Naive thymus-derived CD8-positive, alpha-beta T cell (primary cell): ENCODE measurements at places on chromosomes 12 and 14. TPM values are rescaled to one million over a fixed set of nuclear protein-coding genes. Genes with fewer than 3 reads are reported as not detected.
A peak's percentile ranks its signal among the peaks of the same experiment; 100 is the strongest.

DNA sequence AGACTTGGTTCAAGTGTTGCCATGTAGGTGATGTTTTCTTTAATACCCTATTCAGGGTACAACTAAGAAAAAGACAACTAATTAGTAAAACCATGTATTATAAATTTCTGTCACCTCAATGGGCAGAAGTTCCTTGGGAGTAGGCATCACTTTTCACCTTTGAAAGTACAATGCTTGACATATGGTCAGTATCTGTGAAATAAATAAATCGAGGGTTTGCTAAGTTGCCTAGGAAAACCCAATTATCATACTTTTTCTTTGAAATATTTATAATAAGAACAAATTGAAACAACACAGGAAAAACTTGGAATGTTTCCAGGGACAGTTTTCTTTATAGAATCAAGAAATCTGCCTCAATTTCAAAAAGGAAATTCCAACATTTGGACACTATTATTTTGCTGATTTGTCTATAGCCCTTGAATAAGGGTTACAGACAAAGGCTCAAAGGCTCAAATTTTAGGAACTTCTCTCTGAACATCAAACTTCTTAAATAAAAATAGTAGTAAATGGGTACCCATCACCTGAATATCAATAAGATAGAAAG is 13.7 kb downstream of the FGD6 start:
- no peaks in the 10 kb centered on the region for H3K27me3 ChIP-seq
- no peak overlapping the region for H3K27ac ChIP-seq
- no peak overlapping the region for H3K4me3 ChIP-seq
- H3K4me1 ChIP-seq: peaks cover 21% of the 10 kb centered on the region
- DNase-seq: no peak
- H3K36me3 ChIP-seq: no peaks in the 10 kb centered on the region

Gene RD3L
- total RNA-seq: not detected

DNA sequence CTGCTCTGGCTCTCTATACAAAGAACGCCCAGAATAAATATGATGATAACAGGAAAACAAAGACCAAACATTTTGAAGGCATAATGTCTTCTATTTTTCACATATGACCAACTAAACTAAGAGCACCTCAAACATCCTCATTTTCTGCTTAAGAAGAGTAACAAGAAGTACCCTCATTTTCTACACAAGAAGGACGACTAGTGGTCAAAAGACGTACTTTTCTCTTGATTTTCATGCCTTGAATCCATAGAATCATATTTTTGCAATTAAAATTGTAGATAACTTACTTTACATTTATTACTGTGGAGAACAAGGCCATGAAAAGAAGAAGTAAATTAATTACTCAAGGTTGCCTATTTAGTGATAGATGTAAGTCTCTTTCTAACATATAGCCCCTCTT is 358.6 kb downstream of the DUSP6 start:
- H3K27ac ChIP-seq: no peak overlapping the region
- no peak overlapping the region for H3K4me3 ChIP-seq
- H3K36me3 ChIP-seq: no peaks in the 10 kb centered on the region

Gene NR1H4
- total RNA-seq: not detected

DNA sequence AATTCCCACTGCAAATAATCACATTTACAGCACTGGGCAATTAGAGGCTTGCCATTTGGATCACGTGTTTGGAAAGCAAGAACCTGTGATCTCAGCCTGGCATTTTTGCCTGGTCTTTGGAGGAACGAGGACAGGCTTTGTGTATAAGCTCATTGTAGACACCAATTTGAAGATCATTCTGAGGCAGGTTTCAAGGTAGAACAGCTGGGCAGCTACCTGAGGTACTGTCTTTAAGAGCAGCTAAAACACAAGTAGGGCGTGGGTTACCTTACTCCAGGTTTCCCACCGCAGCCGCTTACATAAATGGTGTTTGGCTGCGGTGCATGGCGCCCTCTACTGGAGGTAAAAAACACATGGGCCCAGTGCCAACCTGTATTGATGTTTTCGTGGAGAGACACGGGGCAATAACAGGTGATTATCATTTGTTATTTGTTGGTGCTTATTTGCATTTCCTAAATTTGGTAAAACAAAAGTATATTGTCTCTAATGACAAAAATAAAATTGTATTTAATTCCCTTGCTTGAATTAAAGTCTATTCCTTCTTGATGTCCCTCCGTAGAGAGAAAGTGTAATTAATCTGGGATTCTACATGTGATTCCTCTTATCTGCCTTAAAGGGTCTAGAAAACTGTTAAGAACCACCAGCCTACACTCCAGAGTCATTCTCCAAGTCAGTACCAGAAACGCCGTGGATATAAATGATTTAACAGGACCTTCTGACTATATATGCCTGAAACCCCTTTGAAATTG is 69.7 kb downstream of the SVOP start:
- no peaks in the 10 kb centered on the region for H3K36me3 ChIP-seq
- H3K4me3 ChIP-seq: no peak overlapping the region
- no peak overlapping the region for H3K27ac ChIP-seq
- peak; percentile 62 for DNase-seq
- H3K4me1 ChIP-seq: peaks cover 4% of the 10 kb centered on the region

GRCh38 chr12:13211859-13212664 is 15.5 kb downstream of the EMP1 start:
- DNase-seq: peak; percentile 72
- H3K4me3 ChIP-seq: no peak overlapping the region
- no peaks in the 10 kb centered on the region for H3K27me3 ChIP-seq
- H3K4me1 ChIP-seq: peaks cover 4% of the 10 kb centered on the region
- H3K27ac ChIP-seq: peak overlapping the region; percentile 51
- H3K36me3 ChIP-seq: no peaks in the 10 kb centered on the region

DNA sequence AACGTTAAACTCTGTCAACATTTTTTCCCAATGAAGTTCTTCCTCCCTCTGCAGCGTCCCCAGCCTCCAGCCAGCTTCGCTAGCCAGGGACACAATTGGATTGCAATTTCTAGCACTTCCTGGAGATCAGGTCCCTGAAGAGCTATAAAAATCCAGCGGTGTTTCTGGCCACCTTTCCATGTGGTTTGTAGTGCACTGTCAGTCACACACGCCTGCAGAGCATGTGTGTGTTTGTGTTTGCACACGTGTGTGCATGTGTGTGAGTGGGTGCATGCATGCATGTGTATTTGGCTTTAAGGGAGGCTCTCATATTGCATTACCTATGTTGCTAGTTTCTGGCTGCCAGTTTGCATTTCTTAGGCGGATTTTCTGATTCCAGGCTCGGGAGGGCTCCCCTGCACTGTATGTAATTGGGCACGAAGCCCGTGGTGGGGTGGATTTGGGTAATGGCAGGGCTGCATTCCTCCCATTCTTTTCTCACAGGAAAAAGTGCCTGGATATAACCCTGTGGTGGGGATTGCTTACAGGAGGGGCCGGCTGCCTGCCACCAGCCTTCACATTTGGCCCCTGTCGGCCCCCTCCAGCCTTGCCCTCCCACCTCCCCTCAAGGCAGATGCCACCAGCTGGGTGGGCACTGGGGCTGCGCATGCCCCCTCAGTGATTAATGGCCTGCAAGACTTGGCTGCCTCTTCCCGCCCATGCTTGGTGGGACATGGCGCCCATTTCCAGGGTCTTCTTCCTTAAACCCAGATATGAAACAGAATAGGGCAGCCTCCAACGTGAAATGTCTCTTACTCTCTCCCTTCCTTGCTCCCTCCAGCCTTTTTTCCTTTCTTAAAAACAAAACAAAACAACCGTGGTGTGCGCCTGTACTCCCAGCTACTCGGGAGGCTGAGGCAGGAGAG is 74.0 kb downstream of the TSPAN9 start:
- no peaks in the 10 kb centered on the region for H3K36me3 ChIP-seq
- H3K4me1 ChIP-seq: peaks cover 3% of the 10 kb centered on the region
- no peak overlapping the region for H3K4me3 ChIP-seq
- H3K27me3 ChIP-seq: peaks cover 25% of the 10 kb centered on the region

Gene KRT71
- total RNA-seq: not detected

- H3K27ac ChIP-seq: no peak overlapping the region
- H3K4me3 ChIP-seq: no peak overlapping the region
- H3K4me1 ChIP-seq: no peaks in the 10 kb centered on the region
- no peaks in the 10 kb centered on the region for H3K36me3 ChIP-seq
- peaks cover 18% of the 10 kb centered on the region for H3K27me3 ChIP-seq
Measured at GRCh38 chr12:67052981-67053380, 216.2 kb upstream of the CAND1 start.

Gene CLEC2B
- 95.6 TPM for total RNA-seq

- no peak overlapping the region for H3K27ac ChIP-seq
- DNase-seq: no peak
- H3K27me3 ChIP-seq: no peaks in the 10 kb centered on the region
- H3K36me3 ChIP-seq: no peaks in the 10 kb centered on the region
- no peaks in the 10 kb centered on the region for H3K4me1 ChIP-seq
Measured at GRCh38 chr12:63224396-63224795, 73.4 kb upstream of the AVPR1A start.

GRCh38 chr12:45827974-45828373 is 98.5 kb downstream of the ARID2 start:
- H3K27ac ChIP-seq: no peak overlapping the region
- H3K36me3 ChIP-seq: peaks cover 61% of the 10 kb centered on the region
- H3K4me3 ChIP-seq: no peak overlapping the region
- no peaks in the 10 kb centered on the region for H3K27me3 ChIP-seq

Gene LALBA
- total RNA-seq: not detected

DNA sequence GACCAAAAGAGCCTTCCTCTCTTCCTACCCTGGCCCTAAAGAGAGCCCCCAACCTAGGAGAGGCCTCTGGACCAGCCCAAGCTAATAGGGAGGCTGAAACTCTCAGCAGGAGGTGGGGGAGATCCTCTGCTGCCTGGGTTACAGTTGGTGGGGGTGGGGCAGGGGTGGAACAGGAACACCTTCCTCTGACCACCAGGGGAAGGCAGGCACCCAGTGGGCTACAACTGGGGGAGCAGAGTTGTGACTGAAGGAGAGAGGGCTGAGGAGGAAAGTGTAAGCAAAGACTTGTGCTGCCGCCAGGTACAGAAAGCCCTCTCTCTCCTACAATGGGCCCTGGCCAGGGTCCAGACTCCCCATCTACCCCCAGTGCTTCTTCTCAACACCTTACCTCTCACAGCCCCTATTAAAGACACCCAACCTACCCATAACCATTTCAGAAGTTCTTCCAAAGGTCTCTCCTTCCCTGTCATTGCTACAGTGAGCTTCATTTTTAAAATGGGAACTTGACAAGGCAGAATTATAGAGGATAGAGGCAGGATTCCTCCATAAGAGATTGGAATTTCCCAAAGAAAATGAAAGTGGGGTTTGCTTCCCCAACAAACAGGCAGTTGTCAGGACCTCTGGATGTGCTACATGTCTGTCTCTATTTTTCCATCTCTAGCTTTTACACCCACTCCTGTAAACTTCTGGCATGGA is 1.4 kb downstream of the MYO1A start:
- no peak overlapping the region for H3K4me3 ChIP-seq
- peaks cover 26% of the 10 kb centered on the region for H3K4me1 ChIP-seq
- H3K27me3 ChIP-seq: no peaks in the 10 kb centered on the region
- H3K27ac ChIP-seq: peak overlapping the region; percentile 50
- no peak for DNase-seq
- H3K36me3 ChIP-seq: no peaks in the 10 kb centered on the region

- H3K4me1 ChIP-seq: peaks cover 4% of the 10 kb centered on the region
- H3K4me3 ChIP-seq: no peak overlapping the region
- peaks cover 58% of the 10 kb centered on the region for H3K27me3 ChIP-seq
- peaks cover 3% of the 10 kb centered on the region for H3K36me3 ChIP-seq
- no peak overlapping the region for H3K27ac ChIP-seq
Measured at GRCh38 chr12:130916241-130916911, 37.3 kb upstream of the ADGRD1 start.

- no peak for DNase-seq
- H3K27me3 ChIP-seq: no peaks in the 10 kb centered on the region
- no peak overlapping the region for H3K4me3 ChIP-seq
- H3K27ac ChIP-seq: no peak overlapping the region
Measured at GRCh38 chr12:69508091-69508490, 37.9 kb downstream of the FRS2 start.

Gene TOMM20L
- total RNA-seq: not detected

Gene DAO
- not detected for total RNA-seq

- H3K27me3 ChIP-seq: no peaks in the 10 kb centered on the region
- peak overlapping the region; percentile 82 for H3K27ac ChIP-seq
- no peaks in the 10 kb centered on the region for H3K36me3 ChIP-seq
- no peak for DNase-seq
- H3K4me1 ChIP-seq: peaks cover 17% of the 10 kb centered on the region
Measured at GRCh38 chr14:65269732-65270131, 142.8 kb upstream of the FUT8 start.

DNA sequence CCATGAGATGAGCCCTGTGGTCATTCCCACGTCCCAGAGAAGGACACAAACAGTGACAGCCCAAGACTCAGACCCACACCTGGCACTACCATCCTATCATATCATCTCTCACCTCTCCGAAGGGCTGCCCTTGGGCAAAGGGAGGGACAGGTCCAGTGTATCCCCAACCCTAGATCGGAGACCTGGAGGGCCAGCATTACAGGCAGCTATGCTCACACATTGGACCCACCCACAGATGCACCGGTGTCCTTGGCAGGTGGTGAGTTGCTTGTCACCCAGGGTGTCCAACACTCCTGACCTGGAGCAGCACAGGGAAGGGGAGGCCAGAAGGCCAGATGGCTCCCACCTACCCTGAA is 117.4 kb downstream of the DICER1 start:
- no peaks in the 10 kb centered on the region for H3K4me1 ChIP-seq
- peaks cover 4% of the 10 kb centered on the region for H3K27me3 ChIP-seq
- H3K4me3 ChIP-seq: no peak overlapping the region
- H3K27ac ChIP-seq: no peak overlapping the region
- H3K36me3 ChIP-seq: no peaks in the 10 kb centered on the region

- H3K27ac ChIP-seq: no peak overlapping the region
- no peaks in the 10 kb centered on the region for H3K36me3 ChIP-seq
- no peaks in the 10 kb centered on the region for H3K27me3 ChIP-seq
- H3K4me1 ChIP-seq: peaks cover 2% of the 10 kb centered on the region
- H3K4me3 ChIP-seq: no peak overlapping the region
Measured at GRCh38 chr14:61150851-61151250, 130.3 kb downstream of the TMEM30B start.

- H3K36me3 ChIP-seq: no peaks in the 10 kb centered on the region
- DNase-seq: peak; percentile 7
- H3K4me3 ChIP-seq: no peak overlapping the region
- peaks cover 8% of the 10 kb centered on the region for H3K27me3 ChIP-seq
- H3K27ac ChIP-seq: peak overlapping the region; percentile 89
- H3K4me1 ChIP-seq: peaks cover 14% of the 10 kb centered on the region
Measured at GRCh38 chr12:8493084-8493483, 20.2 kb upstream of the CLEC4D start.

GRCh38 chr12:104276273-104277131 is 27.0 kb upstream of the EID3 start:
- peaks cover under 1% of the 10 kb centered on the region for H3K27me3 ChIP-seq
- H3K36me3 ChIP-seq: no peaks in the 10 kb centered on the region
- H3K27ac ChIP-seq: no peak overlapping the region
- peak overlapping the region; percentile 63 for H3K4me3 ChIP-seq

DNA sequence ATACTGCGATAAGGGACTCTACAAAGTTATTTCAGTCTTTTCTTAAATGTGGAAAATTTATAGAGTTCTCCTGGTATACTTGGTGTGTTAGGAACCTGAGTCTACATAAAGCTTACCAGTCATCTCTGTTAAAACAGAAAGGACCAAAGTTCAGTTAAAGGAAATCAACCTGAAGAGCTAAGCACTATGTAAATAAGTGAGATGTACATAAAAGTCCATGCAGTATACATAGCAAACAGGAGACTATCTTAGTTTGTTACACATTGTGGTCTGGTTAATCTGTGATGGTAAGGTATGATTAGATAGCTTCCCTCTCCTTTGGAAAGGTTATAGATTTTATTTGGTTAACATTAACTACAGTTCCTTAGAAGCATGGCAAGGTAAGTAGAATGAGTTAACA is 75.9 kb downstream of the ATP2B1 start:
- no peak for DNase-seq
- no peaks in the 10 kb centered on the region for H3K27me3 ChIP-seq
- H3K4me1 ChIP-seq: peaks cover 5% of the 10 kb centered on the region
- no peak overlapping the region for H3K4me3 ChIP-seq
